Sigmoid colon (tissue), 7 donors: ENCODE measurements at places on chromosomes 2 and 18. TPM values are rescaled to one million over a fixed set of nuclear protein-coding genes. Genes with fewer than 3 reads are reported as not detected.

DNA sequence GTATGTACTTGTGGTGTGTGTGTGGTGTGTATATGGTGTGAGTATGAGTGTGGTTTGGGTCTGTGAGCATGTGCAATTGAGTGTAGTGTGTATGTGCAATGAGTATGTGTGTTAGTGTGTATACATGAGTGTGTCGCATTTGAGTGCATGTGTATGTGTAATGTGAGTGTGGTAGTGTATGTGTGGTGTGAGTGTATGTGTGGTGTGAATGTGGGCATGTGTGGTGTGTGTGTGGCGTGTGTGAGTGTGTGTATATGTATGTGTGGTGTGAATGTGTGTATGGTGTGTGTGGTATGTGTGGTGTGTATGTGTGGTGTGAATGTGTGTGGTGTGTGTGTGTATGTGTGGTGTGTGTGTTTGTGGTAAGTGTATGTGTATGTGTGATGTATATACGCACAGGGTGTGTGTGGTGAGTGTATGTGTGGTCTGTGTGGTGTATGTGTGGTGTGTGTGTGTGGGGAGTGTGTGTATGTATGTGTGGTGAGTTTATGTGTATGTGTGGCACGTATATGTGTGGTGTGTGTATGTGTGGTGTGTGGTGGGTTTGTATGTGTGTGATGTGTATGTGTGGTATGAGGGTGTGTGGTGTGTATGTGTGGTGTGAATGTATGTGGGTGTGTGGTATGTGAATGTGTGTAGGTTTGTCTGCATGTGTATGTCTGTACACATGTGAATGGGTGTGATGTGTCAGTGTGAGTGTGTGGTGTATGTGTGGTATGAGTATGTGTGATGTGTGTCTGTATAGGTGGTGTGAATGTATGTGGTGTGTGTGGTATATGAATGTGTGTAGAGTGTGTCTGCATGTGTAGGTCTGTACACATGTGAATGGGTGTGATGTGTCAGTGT is 123.4 kb downstream of the DOCK10 start:
- DNase-seq, result no peak

GRCh38 chr2:136162438-136162837 is 44.5 kb upstream of the CXCR4 start:
- DNase-seq, result no peak

GRCh38 chr2:75153221-75153620 is 46.1 kb downstream of the TACR1 start:
- no peak for DNase-seq

DNA sequence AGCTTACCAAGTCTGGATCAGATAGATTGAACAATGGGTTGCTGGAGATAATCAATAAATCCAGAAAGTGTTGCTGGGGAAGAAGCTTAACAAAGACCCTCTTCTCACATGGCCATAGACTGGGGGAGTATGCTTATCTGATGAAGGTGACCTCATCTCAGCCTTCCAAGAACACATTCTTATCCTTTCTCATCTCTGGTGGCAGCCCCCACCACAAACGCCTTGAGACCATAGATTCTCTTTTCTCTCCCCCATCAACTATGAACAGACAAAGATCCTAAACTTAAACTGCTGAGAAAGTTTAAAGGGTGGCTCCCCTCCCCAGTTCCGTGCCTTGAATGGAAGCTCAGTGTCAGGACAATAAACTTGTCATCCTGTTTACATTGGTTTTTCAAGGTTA is 428.7 kb upstream of the TRIB2 start:
- no peak for DNase-seq

- DNase-seq, result no peak
Observed at GRCh38 chr2:167869200-167869599, 378.2 kb downstream of the STK39 start.

DNA sequence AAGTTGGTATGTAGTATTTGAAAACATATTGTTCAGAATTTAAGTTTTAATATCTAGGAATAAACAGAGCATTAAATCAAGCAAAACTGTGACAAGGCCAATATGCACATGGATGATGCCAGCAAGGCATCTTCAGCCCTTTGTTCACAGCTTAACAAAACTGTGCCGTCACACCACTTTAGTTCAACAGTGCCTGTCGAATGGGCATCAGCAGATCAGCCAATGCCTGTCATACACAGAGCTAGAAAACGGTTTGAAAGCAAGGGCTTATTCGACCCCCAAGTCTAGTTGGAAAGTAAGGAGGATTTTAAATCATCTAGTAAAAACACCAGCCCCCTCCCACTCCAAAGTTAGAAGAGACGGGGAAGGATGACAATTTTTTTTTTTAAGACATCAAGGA is 16.7 kb downstream of the ZEB2 start:
- DNase-seq, result no peak

- no peak for DNase-seq
Observed at GRCh38 chr18:44520981-44521667, 159.6 kb upstream of the SETBP1 start.

DNA sequence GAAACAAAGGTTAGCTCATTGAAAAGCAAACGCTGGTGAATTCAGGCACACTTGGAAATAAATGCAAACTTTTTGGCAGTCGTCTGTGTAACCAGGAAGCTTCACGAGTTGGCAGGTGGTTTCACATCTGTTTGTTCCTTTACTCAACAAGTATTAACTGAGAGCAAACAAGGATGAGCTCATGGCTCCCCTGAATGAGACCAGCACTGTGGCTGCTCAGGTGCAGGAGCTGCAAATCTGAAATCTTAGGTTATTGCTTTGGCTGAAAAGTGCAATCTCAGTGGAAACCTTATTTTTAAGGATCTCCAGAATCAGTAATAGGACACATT is 46.3 kb downstream of the SH3RF3 start:
- no peak for DNase-seq

The IL1F10 gene
- not detected for total RNA-seq

The HTR2B gene
- total RNA-seq, result 2.1 TPM

The RUFY4 gene
- 0.16 TPM for total RNA-seq

The FAM228A gene
- 2.1 TPM for total RNA-seq

The PLCD4 gene
- 35.9 TPM for total RNA-seq
